ENCODE measurements at places on chromosomes 16 and 17.

GRCh38 chr17:16449121-16449570 lies 33.8 kb downstream of the TRPV2 start:
- no peak for DNase-seq

- no peak for DNase-seq
Observed at GRCh38 chr17:31803494-31804213, 55.4 kb downstream of the COPRS start.

- DNase-seq, result no peak
Observed at GRCh38 chr16:86965840-86966550, 351.2 kb downstream of the C16orf95 start.

- no peak for DNase-seq
Observed at GRCh38 chr16:19225651-19226050, 57.6 kb downstream of the SYT17 start.

DNA sequence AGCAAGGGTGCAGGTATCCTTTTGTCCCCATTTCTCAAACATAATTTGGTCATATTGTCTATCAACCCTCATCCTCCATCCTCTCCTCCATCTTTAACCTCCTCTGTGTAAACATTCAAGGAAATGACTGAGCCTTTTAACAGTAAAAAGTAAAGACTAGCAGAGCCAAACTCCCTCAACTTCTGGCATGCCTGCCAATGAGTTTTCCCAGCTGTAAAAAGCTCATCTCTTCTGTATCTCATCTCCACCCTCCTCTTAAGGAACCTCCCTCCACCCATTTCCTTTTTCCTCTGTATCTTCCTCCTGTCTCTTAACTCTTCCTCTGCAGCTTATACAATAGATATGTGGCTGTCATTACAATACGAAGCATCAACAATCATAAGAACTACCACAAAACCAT lies 76.9 kb upstream of the PSMD7 start:
- DNase-seq, result no peak

DNA sequence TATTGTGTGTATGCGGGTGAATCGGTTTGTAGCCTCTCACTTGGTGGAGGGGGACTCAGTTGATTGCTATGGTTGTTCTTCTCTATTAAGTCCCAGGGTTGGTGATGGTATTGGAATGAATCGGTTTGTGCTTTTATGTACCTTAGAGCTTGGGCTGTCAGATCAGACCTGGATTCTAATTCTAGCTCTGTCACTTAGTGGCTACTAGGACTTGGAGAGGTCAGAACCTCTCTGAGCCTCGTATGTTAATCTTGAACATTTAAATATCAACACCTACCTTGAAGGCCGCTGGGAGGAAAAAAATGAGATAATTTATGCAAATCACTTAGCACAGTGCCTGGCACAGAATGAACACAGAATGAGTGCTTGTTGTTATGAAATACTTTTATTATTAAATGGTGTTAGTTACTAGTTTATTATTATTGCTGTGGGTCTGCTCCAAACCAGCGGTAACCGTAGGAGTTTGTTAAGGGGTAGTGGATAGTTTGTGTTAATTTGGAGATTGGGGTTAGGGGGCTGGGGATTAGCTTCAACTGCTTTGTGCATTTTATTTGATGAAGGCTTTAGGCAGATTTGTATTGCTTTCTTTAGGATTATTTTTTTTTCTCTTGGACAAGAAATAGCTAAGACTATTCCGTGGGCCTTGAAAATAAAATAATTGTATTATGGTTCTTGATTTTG lies 3.5 kb downstream of the KDM6B start:
- DNase-seq, result no peak

GRCh38 chr16:58127634-58128033 lies 1.5 kb downstream of the CFAP20 start:
- DNase-seq, result no peak

- DNase-seq, result no peak
Observed at GRCh38 chr17:77527836-77528505, 387.2 kb downstream of the SEC14L1 start.

- DNase-seq, result no peak
Observed at GRCh38 chr16:81143921-81144471, 47.8 kb upstream of the GCSH start.

DNA sequence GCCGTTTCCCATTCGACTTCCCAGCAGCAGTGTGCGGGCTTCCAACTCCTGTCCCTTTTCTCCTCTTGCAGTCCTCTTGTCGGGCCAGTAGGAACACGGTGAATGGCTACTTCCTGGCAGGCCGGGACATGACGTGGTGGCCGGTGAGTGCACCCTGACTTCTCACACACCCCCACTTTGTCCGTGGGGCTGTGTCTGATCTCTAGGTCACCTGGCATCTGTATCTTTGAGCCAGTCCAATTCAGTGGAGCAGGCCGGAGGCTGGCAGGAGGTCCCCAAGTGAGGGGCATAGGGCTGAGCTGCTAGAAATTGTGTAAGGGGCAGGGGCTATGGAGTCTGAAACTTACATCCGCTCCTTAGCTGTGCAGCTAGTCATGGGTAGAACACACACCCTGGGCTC lies 6.6 kb downstream of the SLC5A10 start:
- DNase-seq, result no peak
